ENCODE measurements at places on chromosomes 6 and 20.

- no peak for DNase-seq
These were observed 40.1 kb downstream of the SNRPB start for GRCh38 chr20:2430538-2430937.

GRCh38 chr6:74075323-74075722, 379.3 kb downstream of the CD109 start:
- no peak for DNase-seq

DNA sequence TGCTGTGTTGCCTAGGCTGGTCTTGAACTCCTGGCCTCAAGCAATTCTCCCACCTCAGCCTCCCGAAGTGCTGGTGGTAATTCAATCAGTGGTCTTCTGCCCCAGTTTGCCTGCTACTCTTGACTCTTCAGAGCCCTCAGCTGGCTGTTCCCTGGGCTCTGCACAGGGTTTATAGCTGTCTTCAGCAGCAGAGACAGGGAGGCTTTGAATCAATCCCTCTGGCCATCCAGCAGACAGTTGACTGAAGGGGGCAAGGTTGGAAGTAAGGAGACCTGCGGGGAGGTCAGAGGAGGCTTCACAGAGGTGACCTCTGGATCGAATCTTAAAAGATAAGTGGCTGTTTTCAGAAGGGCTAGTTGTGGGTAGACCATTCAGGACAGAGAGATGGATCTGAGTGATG, 26.0 kb upstream of the KIF3B start:
- DNase-seq = no peak

- no peak for DNase-seq
These were observed 41.8 kb upstream of the FOXO3 start for GRCh38 chr6:108518714-108519576.

GRCh38 chr20:41811456-41811855, 193.3 kb upstream of the CHD6 start:
- DNase-seq = no peak

DNA sequence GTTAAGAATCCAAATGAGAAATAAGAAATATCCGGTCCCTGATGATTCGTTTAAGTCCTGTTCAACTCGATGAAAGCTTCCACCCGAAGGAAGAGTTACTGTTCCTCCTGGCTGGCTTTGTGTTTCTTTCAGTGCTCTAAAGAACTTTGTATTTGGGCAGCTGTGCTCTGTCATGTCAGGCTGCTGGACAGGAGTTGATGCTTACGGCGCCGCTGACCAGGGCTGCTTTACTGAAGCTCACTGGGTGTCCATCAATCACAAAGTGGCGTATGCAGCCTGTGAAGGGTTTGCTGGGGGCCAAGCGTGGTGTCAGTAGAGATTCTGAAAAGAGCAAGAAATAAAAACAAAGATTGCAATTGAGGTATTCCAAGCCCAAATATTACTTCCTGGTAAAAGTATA, 21.9 kb downstream of the FAM229B start:
- DNase-seq = no peak
